T-cell (primary cell): ENCODE measurements at places on chromosomes 12 and 14. TPM values are rescaled to one million over a fixed set of nuclear protein-coding genes. Genes with fewer than 3 reads are reported as not detected.

DNA sequence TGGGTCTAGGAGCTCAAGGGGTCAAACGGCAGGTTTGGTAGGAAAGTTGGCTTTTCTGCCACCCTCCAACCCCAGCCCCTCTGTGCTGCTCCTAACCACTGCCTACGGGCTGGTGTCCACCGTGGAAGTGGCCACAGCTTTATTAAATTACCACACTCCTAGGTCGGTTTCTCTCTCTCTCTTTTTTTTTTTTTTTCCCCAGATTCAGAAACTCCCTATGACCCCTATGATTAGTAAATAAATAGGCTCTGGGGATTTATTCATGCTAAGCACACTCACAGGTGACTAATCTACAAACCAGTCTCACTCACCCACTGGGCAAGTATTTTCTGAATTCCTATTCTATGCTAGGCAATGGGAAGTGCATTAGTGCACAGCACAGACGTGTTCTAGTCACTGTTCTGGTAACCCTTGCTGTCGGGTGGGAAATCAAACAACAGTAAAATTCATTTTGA, 8.7 kb upstream of the DDX47 start:
- DNase-seq: no peak

DNA sequence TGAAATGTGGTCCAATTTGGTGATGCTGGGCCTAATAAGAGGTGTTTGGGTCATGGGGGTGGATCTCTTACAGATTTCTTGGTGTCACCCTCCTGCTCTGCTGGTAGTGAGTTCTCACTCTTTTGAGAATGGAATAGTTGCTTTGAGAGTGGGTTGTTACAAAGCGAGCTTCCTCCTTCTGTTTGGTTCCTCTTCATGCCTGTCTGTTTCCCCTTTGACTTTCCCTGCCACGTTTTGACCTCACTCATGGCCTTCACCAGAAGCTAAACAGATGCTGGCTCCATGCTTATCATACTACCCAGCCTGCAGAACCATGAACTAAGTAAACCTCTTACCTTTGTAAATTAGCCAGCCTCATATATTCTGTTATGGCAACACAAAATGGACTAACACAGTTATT, 57.7 kb upstream of the LDHB start:
- no peak for DNase-seq

Gene KRT7
- 3.8 TPM for total RNA-seq

DNA sequence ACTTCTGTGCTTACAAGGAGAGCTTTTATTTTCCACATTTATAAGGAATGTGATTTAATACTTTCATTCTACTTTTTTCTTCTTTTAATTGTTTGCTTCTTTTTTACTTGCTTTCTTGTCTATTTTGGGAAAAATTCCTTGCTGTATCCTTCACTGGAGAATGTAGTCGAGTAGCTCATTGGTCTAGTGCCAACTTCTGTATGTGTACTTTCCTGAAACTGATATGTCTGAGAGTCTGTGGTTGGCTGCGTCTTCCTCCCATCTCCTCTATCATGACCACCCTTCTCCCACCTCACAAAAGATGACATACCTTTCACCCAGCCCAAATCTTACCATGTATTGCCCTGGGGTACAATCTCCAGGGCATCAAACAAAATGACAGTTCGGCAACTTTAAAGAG, 51.8 kb downstream of the MSRB3 start:
- DNase-seq: no peak

Gene NGB
- not detected for total RNA-seq

GRCh38 chr14:100069161-100069800, 4.1 kb downstream of the EVL start:
- DNase-seq: no peak

- no peak for DNase-seq
Observed at GRCh38 chr14:67151082-67151666, 38.1 kb upstream of the GARIN2 start.

DNA sequence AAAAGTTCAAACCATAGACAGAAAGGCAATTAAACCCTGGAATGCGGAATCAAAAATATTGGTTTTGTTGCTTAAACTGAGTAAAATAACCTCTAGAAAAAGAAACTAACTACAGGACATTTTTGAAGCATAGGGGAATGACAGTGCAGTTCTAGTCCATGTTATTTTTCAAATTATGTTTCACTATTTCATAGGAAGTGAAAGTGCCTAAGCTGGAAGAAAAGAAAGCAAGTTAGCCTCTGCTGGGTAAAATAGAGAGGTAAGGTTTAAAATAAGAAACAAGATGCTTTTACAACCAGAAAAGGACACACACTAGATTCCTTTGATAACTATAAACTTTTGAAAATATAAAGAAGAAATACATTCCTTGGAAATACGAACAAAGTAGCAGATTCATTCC, 1.1 kb downstream of the CLECL1 start:
- DNase-seq: no peak

DNA sequence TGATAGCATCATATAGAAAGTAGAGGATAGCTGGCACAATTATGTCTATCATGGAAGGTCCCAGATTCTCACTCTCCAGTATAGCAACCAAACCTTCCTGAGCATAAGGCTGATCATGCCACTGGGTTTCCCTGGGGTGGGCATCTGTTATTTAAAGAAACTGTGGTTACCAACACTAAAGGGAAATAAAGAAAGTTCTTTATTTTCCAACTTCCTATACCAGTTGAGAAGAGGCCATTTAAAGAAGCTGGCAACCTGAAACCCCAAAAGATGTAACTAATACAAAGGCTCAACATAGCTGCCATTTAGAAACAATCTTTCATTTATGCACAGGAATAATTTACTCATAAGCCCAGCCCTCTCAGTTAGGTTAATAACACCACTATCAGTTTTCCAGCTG, 3.1 kb downstream of the BCAT1 start:
- DNase-seq: no peak

DNA sequence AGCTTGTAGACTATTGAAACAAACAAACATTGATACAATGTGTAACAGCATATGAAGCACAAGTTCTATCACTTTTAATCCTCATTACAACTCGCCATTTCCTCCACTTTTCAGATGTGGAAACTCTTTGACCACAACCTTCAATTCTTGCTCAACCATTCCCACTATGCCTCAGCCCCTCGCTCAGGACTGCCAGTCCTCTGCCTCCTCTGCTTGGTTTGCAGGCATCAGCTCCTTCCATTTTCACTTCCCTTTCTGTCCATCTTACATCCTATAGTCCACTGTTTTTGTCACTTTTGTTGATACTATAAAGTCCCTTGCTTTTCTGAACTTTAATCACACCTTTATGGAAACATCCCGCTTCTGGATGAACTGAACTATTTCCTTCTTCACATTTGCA, 28.2 kb upstream of the CD27 start:
- no peak for DNase-seq

DNA sequence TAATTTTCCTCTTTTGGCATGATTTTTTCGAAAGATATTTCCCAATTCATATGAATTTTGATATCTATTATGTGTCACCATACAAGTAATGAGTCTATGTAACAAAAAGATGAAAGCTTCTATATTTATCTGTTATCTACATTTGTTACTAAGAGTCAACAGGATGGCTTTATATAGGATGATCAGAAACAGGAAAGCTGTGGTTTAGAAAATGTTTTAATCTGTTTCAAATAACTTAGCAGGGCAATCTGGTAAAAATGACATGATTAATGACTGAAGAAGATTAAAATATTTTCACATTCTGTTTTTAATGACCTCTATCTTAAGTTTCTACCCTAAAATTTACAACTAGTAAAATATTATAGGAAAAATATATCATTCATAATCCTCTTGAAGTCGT, 105.8 kb downstream of the MSRB3 start:
- no peak for DNase-seq

Gene TMCC3
- total RNA-seq: 0.35 TPM

GRCh38 chr12:53700567-53700966, 24.7 kb upstream of the ATP5MC2 start:
- DNase-seq: no peak

DNA sequence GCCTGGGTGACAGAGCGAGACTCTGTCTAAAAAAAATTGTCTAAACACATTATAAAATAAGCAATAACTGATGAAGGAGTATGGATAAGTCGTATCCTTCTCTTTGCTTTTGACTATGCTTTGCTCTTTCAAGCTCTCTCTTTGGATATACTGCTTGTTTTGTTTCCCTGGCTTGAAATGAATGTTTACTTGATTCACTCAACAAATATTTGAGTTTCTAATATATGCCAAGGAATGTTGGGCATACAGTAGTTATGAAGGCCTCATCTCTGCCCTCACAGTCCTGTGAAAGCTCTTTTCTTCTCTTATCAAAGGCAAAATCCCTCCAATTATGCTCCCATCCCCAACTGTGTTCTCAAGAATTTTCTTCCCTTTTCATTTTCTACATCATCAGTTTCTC, 123.5 kb downstream of the PTPRR start:
- no peak for DNase-seq

DNA sequence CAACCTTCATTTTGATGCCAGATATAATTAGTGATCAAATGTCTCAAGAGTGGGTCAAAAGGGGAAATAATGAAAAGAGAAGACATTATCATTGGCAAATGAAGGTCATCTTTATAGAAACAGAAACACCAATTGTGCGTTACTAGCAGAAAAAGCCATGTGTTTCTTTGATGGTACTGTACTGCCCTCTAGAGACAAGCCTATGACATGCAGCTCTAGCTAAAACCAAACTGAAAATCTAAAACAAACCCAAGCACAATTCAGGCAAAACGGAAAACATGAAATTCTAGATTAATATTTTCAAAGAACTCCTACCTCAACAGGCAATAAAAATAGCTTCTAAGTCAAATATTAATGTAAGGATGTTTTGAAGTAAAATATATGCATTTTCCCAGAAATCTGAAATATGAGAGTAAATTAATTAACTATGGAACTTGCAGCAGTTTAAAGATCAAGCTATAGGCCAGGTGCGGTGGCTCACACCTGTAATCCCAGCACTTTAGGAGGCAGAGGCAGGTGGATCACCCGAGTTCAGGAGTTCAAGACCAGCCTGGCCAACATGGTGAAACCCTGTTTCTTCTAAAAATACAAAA, 115.4 kb downstream of the KLHL28 start:
- DNase-seq: no peak

Gene CABP1
- not detected for total RNA-seq

GRCh38 chr12:68446384-68446783, 114.2 kb upstream of the MDM1 start:
- no peak for DNase-seq

Gene GCN1
- total RNA-seq: 171 TPM

Gene ASIC1
- total RNA-seq: 7.6 TPM

Gene SLC10A1
- total RNA-seq: not detected

Gene OTUB2
- total RNA-seq: 0.28 TPM

Gene GCH1
- 26.5 TPM for total RNA-seq

DNA sequence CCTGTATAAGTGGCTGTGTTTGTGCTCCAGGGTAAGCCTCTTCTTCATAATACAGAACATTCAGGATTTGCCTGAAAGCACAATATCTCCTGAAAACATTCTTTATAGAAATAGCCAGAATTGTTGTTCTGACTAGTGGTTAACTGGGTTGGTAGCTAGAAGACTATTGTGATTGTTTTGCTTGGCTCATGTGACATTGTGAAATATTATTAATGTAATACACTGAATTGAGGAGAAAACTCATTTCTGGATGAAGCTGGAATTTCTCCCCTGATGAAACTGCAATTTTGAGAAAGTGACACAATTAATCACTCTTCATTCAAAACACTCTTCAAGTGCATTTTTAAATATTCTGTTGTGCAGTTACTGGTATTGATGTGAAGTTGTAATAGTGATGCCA, 172.3 kb upstream of the PTPRQ start:
- DNase-seq: no peak

GRCh38 chr12:51247523-51248206, 9.0 kb downstream of the DAZAP2 start:
- no peak for DNase-seq

Gene STYX
- 29.6 TPM for total RNA-seq

GRCh38 chr14:63565448-63565847, 22.3 kb upstream of the PPP2R5E start:
- no peak for DNase-seq

Gene DPF3
- total RNA-seq: 0.70 TPM

- no peak for DNase-seq
Observed at GRCh38 chr14:34403646-34404045, 58.4 kb downstream of the SPTSSA start.
